Neural progenitor cell (in vitro differentiated cells): ENCODE measurements at places on chromosomes 2 and 18.

- DNase-seq, result peak; percentile 23
Observed at GRCh38 chr2:175854665-175855064, 147.4 kb downstream of the LNPK start.

GRCh38 chr18:58005011-58005410 lies 39.0 kb upstream of the NEDD4L start:
- no peak for DNase-seq

DNA sequence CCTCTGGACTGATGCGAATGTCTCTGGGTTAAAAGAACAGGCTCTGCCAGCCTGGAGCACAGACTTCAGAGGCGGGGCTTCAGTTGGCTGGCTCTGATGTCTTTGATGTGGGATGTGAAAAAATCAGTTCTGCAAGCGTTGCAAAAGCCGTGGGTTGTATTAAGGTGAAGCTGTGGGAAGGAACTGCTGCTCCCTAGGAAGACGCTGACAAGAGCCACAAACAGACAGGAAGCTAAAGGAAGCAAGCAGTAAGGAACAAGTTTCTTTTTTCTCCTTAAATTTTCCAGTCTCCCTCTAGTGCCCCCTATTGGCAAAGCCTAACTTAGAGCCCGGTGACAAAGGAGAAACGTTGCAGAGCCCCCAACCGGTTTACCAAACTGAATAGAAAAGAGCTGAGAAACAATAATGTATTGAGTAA lies 239.0 kb downstream of the CCDC178 start:
- peak; percentile 72 for DNase-seq

GRCh38 chr2:54551123-54551756 lies 95.1 kb downstream of the SPTBN1 start:
- DNase-seq, result peak; percentile 37

- peak; percentile 77 for DNase-seq
Observed at GRCh38 chr2:152542995-152543481, 174.2 kb downstream of the PRPF40A start.

DNA sequence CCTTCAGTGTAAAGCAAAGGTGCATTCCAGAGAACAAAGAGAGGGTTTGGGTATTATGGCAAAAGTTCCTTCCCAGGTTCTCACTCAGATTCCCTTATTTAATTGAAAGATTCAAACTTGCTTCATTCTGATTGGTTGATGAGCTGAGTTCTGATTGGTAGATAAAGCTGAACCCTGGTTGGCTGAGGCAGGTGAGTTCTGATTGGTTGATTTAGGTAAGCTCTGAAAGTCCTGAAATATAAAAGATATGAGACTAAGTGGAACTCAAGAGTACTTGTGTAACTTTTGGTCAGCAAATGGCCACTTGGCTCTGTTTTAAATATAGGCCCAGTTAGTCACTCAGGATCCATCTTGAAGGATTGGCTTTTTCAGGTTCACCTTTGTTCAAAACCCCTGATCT lies 99.8 kb upstream of the FBXO11 start:
- DNase-seq, result no peak

GRCh38 chr18:64180171-64180570 lies 31.3 kb upstream of the LINC00305 start:
- no peak for DNase-seq

GRCh38 chr18:48030616-48031480 lies 100.4 kb upstream of the SMAD2 start:
- peak; percentile 82 for DNase-seq

GRCh38 chr18:13889671-13890070 lies 25.7 kb downstream of the MC2R start:
- DNase-seq, result no peak

GRCh38 chr2:69781321-69782248 lies 39.7 kb downstream of the ANXA4 start:
- DNase-seq, result no peak

- no peak for DNase-seq
Observed at GRCh38 chr18:6741232-6741663, 11.7 kb downstream of the ARHGAP28 start.

- DNase-seq, result peak; percentile 76
Observed at GRCh38 chr2:176130147-176130956, 847 bp downstream of the HOXD8 start.

- DNase-seq, result no peak
Observed at GRCh38 chr2:107414376-107414775, 412.3 kb upstream of the RGPD4 start.

- no peak for DNase-seq
Observed at GRCh38 chr2:100235098-100235497, 87.2 kb downstream of the LONRF2 start.

DNA sequence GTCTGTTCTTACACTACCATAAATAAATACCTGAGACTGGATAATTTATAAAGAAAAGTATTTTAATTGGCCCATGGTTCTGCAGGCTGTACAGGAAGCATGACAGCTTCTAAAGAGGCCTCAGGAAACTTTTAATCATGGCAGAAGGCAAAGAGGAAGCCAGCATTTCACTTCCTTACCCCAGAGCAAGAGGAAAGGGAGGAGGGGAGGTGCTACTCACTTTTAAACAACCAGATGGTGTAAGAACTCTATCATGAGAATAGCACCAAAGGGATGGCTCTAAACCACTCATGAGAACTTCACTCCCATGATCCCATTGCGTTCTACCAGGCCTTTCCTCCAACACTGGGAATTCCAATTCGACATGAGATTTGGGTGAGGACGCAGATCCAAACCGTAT lies 344.4 kb upstream of the SLC39A10 start:
- DNase-seq, result no peak

DNA sequence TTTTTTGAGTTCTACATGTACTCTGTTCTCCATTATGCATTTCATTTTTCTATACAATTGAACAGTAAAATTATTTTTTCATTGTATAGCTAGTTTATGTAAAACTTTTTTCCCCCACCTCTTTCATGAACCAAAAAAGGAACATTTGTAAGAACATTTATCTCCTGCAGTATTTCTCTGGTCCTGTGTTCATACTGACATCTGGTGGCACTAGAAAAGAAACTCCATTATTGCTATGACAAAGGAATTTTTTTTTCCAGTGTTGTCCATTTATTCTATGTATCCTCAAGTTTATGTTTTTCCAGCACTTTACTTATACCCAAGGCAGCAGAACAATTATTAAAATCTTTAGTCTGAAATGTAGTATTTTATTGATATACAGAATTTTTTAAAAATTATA lies 27.4 kb upstream of the CHAC2 start:
- peak; percentile 20 for DNase-seq

- no peak for DNase-seq
Observed at GRCh38 chr18:32021756-32022564, 3.3 kb downstream of the RNF125 start.

DNA sequence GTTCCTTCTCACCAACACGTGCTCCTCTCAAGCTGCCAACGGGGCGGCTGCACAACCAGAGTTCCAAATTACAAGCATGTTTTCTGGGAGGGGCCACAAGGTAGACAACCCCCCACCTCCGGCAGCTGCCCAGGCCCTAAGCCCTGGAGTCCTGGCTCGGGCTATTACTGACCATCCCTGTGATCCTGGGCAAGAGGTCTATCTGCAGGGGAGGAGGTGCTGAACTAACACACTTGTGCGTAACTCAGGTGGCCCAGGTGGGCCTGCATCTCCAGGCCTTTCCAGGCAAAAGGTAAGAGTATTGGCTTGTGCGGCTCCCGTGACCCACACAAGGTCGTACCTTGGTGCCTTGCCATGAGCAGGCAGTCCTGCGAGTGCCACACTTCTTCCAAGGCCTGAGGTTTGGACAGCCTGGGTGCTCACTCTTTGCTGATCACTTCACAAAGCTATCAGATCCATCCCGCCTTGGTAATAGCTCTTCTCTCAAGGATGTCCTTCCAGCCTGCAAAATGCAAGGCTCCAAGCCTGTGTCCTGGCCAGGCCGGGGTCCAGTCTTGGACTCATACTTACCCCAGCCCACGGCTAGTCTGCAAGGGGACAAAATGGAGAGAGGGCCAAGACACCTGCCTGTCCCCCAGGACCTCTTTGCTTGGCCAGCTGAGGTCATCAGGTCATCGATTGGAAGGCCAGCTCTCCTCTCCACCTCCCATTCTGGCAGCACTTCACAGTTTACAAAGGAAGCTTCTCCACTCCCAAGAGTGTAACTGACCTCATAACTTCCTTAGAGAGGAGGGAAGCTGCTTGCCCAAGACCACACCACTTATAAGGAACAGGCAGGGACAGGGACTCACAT lies 33.9 kb downstream of the ADRA2B start:
- DNase-seq, result no peak
